GM12892 (cell line): ENCODE measurements at places on chromosomes 6 and 20.

DNA sequence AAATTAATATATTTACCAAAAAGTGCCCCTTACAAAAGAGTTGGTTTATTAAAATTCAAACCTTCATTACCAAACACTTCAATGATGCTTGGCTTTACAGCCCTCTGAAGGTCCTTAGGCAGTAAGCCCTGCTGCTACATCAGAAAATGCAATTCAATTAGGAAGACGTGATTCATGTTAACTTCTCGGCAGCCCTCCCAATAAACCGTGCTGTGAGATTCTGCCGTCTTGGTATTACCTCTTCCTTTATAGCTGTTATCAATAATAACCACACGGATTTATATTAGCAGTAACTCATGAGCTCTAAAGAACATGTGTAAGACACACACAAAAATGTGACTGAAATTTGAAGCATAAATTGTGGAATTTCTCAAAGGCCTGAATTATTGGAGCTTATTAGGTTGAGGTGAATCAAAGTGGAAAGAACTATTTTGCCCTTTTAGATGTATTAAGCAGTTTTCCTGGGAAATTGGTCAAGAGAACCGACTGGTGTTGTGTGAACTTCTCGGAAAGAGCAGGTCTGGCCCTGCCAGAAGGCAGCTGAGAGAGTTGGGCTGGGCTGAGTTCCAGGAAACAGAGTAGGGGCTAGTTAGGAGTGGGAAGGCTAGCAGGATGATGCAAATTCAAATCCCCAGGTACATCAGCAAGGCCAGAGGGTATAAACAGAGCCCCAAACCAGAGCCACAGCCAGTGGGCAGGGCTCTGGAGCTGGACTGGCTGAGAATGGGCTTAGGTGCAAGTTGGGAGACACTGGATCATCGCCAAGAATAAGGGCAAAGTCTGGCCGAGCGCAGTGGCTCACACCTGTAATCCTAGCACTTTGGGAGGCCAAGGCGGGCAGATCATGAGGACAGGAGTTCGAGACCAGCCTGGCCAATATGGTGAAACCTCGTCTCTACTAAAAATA lies 33.1 kb downstream of the FGD2 start:
- DNase-seq = no peak

- DNase-seq = no peak
These were observed at the start of gene SLC22A2 for GRCh38 chr6:160258346-160259142. Gene SLC22A2, minus strand, starts transcription at chr6:160258821. Its CDS starts 64 bp downstream, at chr6:160258757.

GRCh38 chr6:98539741-98540140 lies 294.6 kb upstream of the POU3F2 start:
- DNase-seq = no peak

DNA sequence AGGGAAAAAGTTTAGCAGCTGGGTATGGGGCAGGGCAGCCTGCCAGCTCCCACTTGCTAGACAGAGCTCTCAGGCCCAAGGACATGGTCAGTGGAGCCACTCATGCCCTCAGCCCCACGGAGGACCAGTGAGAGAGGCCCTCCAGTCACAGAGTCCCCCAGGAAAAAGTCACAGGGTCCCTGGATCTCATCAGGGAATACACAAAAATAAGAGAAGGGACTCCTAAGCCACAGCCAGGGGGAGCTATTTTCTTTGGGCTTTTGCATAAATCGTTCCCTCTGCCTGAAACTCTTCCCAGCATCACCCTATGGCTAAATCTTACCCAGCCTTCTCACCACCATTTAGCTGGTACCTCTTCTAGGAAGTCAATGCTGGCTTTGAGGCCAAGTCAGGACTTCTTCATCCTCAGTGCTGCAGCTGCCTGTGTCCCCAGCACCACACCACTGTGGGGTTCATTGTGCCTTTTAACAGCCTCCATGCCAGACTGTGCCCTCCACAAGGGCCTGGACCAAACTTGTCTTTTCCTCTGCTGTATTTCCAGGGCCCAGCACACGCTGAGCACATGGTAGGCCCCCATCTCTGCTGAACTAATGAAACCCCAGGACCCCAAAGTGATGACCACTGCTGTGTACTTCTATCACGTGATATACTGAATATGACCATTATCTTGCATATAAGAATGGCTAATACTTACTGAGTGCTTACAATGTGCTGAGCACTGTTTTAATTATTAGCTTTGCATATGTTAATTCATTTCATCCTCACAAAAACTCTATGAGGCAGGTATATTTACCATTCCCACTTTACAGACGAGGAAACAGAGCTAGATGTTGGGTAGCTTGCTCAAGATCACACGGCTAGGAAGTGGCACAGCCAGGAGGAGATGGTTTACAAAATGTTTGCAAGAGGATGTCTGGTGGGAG lies 2.0 kb downstream of the ZNF335 start:
- DNase-seq = no peak

DNA sequence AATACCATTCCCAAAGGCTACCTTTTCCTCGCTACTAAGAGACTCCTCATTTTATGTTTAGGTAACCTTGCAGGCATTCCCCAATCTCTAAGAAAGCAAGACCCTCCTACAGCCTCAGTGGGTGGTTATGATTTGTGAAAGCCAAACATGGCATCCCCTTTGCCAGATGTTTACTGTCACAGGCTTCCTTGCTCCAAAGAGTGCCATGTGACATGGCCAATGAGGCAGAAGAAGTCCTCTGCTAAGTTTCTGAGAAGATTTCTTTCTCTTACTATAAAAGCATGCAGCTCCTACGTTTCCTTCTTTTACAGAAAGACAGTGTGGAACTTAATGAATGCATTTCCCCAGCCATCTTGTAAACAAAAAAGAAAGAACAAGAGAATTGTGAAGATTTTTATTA lies 688.2 kb downstream of the TBC1D32 start:
- DNase-seq = no peak

GRCh38 chr6:142469220-142469619 lies 167.4 kb downstream of the ADGRG6 start:
- DNase-seq = no peak

DNA sequence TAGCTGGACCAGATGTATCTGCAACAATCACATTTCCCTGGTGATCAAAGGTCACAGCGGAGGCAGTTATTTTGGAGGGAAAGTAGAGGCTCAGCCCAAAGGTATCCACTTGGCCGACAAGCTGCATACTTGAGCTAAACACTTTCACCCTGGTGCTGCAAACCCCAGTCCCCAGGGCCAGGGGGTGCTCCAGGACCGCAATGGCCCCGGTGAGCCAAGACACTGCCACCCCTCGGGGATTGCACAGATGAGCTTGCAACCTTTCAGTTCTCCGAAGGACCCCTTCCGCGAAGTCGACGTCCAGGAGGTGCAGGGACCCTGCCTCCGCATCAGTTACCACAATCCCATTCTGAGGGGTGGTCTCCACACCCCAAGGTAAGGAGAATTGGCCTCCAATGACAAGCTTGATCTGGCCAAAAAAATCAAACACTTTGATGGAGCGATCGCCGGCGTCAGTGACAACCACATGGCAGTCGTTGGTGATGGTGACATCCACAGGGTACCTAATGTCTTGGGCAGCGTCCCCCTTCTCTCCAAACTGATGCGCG lies 823 bp downstream of the NHLRC1 start:
- DNase-seq = no peak

GRCh38 chr20:11429168-11429567 lies 488.5 kb upstream of the BTBD3 start:
- DNase-seq = no peak

DNA sequence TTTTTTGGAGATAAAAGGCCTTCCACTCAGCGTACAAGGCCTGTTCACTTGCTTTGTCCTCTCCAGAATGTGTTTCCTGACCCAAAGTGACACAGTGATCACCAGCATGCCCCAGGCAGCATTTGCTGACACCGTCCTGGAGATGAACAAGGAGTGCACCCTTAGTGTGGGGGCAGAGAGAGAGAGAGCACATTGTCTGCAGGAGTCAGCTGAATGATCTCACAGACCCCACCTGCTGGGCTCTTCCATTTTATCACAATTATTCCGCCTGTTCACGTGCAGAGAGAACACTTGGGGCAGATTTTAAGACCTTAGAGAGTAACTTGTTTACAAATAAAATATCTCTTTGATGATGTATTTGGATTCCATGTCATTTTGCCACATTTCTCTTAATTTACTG lies 22.4 kb upstream of the MAS1L start:
- DNase-seq = no peak

DNA sequence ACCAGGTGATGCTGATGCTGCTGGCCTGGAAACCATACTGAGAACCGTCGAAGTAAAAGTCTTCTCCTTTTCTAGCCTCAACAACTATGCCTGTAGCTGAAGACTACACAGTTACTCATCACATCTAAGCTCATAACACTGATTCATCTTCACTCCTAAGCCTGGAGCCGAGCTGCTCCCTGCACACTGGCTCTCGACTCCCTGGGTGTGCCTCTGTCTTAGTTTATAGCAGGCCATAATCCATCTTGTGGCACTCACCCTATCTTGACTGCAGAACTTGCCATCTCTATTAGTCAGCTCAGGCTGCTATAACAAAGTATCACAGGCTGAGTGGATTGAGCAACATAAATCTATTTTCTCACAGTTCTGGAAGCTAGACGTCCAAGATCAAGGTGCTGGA lies 191.0 kb downstream of the UNC5CL start:
- DNase-seq = no peak

GRCh38 chr20:53662595-53662994 lies 69.0 kb upstream of the ZNF217 start:
- DNase-seq = no peak

DNA sequence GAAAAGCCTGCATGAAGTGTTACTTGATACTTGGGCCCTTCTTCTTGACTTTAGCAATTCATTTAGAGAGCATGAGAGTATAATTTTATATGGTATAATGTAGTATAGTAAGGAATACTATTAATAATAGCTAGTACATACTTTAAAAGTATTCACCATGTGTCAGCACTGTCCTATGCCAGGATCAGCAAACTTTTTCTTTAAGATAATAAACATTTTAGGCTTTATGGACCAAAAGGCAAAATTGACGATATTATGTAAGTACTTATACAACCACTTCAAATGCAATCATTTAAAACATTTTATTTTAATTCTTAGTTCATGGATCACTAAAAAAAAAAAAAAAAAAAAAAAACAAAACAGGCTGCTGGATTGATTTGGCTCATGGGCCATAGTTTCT lies 163.9 kb downstream of the IBTK start:
- no peak for DNase-seq
